Activated T-cell treated with anti-CD3 and anti-CD28 coated beads, Interleukin-2, amount 50 U/mL, for 72 hours (primary cell): ENCODE measurements at places on chromosomes 7 and 10.

DNA sequence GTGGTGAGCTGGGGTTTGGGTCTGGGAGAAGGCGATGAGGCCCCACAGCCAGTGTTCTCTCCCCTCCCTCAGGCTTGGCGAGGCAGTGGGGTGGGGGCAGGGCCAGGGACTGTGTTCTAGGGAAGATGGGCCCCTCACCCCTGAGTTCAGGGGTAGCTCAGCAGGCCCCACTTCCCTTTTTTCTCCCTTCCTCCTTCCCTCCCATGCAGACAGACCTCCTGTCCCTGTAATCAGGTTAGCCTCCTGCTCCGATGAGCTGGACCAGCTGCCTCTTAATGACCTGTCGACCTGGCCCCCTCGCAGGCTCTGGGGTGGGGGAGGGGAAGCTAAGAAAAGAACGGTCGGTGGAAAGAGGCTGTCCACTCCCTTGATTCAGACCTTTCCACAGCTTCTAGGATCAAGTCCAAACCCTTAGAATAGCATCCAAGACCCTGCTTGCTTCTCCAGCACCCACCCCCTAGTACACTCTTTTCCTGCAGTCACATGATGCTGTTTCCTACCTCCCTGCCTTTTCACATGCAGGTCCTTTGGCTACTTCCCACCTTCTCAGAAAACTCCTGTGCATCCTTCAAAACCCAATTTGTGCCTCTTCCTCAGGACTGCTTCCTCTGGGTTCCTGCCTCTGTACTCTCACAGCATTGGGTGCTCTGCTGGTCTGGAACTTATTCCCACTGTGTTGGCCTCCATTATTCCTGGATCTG is 64.1 kb downstream of the ZMIZ1 start:
- no peak overlapping the region for H3K4me3 ChIP-seq
- DNase-seq, result no peak
- H3K27ac ChIP-seq, result no peak overlapping the region
- no peaks in the 10 kb centered on the region for H3K27me3 ChIP-seq

DNA sequence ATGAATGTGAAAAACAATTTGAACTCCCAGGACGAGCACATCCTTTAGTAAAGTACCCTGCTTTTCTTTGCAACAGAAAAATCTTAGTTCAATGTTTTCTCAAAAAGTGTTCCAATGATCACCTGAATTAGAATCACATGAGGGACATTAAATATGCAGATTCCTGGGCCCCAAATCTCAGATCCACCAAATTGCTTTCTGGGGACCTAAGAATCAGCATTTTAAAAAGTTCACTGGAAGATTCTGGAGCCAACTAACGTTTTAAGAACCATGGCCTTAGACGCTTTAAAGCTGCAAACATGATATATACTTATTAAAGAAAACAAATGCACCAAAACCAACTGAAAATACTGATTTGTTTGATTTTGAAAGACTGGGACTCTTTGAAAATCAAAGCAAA is 143.4 kb upstream of the TMEM168 start:
- no peaks in the 10 kb centered on the region for H3K36me3 ChIP-seq
- no peak for DNase-seq
- H3K4me3 ChIP-seq, result no peak overlapping the region
- no peak overlapping the region for H3K27ac ChIP-seq
- H3K4me1 ChIP-seq, result peaks cover 39% of the 10 kb centered on the region

GRCh38 chr7:12089951-12090756 is 120.9 kb upstream of the TMEM106B start:
- H3K4me1 ChIP-seq, result no peaks in the 10 kb centered on the region
- no peak for DNase-seq
- no peak overlapping the region for H3K27ac ChIP-seq
- peaks cover 3% of the 10 kb centered on the region for H3K36me3 ChIP-seq
- H3K4me3 ChIP-seq, result no peak overlapping the region
- H3K27me3 ChIP-seq, result peaks cover 6% of the 10 kb centered on the region

GRCh38 chr7:104552102-104552501 is 223.7 kb downstream of the LHFPL3 start:
- H3K27ac ChIP-seq, result no peak overlapping the region
- no peak overlapping the region for H3K4me3 ChIP-seq
- peaks cover under 1% of the 10 kb centered on the region for H3K36me3 ChIP-seq
- H3K4me1 ChIP-seq, result no peaks in the 10 kb centered on the region

- H3K36me3 ChIP-seq, result no peaks in the 10 kb centered on the region
- DNase-seq, result no peak
- peaks cover 5% of the 10 kb centered on the region for H3K4me1 ChIP-seq
- no peaks in the 10 kb centered on the region for H3K27me3 ChIP-seq
Observed at GRCh38 chr7:37815671-37816371, 32.6 kb upstream of the NME8 start.

- no peak for DNase-seq
- H3K4me1 ChIP-seq, result peaks cover 40% of the 10 kb centered on the region
- H3K36me3 ChIP-seq, result peaks cover 6% of the 10 kb centered on the region
- H3K4me3 ChIP-seq, result peak overlapping the region; percentile 72
- H3K27me3 ChIP-seq, result peaks cover 65% of the 10 kb centered on the region
Observed at GRCh38 chr10:101776161-101776817, 375 bp upstream of the FGF8 start.

- no peaks in the 10 kb centered on the region for H3K4me1 ChIP-seq
- H3K27me3 ChIP-seq, result no peaks in the 10 kb centered on the region
- DNase-seq, result no peak
- H3K36me3 ChIP-seq, result no peaks in the 10 kb centered on the region
- H3K4me3 ChIP-seq, result no peak overlapping the region
Observed at GRCh38 chr10:116197946-116198675, 74.9 kb downstream of the GFRA1 start.

DNA sequence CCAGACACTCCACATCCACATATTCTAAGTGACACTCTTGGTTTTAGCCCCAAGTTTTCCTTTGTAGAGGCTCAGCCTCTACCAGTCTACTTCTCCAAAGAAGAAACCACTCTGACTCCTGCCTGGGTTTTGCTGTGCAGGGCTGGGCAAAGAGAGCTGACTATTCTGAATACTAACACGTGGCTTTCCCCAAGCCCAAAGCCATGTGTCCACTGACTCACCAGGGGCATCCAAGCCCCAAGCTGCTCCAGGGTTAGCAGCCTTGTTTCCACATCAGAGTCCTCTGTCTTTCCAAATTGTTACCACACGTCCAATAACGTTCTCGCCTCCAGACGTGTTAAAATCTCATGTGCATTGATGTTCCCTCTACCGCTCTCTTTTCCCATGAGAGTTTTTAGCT is 8.7 kb downstream of the GALNTL5 start:
- no peak overlapping the region for H3K27ac ChIP-seq
- no peak for DNase-seq
- no peaks in the 10 kb centered on the region for H3K36me3 ChIP-seq
- no peak overlapping the region for H3K4me3 ChIP-seq
- no peaks in the 10 kb centered on the region for H3K27me3 ChIP-seq

DNA sequence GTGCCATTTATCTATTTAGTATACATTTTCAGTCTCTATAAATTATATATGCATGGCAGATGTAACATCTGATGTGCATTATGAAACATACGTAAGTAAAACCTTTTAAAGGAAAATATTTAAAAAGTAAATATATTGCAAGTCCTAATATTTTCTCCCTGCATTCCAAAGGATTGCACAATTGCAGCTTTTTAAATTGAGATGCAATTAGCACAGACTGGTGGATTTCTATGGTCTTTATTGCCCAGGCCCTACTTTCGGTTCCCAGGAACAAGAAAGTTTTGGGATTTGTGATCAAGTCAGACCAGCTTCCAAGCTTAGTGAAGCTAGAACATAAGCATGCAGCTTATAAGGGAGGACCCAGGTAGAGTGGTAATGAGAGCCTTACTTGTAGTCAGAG is 337.8 kb downstream of the NRG3 start:
- no peak overlapping the region for H3K4me3 ChIP-seq
- no peaks in the 10 kb centered on the region for H3K27me3 ChIP-seq
- no peak for DNase-seq
- no peaks in the 10 kb centered on the region for H3K36me3 ChIP-seq
- H3K4me1 ChIP-seq, result no peaks in the 10 kb centered on the region

DNA sequence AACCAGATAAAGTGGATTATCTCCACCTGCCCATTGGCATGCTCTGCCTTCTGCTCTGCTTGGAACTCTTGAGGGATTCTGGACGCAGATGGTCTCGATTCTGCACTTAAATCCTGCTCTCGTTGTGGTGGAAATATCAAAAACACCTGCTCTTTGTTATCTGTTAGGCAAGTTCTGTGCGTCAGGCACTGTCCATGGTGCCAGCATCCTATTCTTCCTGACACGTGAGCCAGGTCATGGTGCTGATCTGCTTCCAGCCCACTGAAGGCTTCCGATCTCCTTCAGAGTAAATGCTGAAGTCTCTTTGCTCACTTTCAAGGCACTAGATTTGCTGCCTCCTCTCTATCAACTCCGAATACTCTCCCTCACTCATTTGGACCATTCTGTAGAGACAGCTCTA is 505.6 kb downstream of the HTR7 start:
- H3K4me1 ChIP-seq, result no peaks in the 10 kb centered on the region
- H3K27me3 ChIP-seq, result no peaks in the 10 kb centered on the region
- no peak for DNase-seq
- H3K27ac ChIP-seq, result no peak overlapping the region

DNA sequence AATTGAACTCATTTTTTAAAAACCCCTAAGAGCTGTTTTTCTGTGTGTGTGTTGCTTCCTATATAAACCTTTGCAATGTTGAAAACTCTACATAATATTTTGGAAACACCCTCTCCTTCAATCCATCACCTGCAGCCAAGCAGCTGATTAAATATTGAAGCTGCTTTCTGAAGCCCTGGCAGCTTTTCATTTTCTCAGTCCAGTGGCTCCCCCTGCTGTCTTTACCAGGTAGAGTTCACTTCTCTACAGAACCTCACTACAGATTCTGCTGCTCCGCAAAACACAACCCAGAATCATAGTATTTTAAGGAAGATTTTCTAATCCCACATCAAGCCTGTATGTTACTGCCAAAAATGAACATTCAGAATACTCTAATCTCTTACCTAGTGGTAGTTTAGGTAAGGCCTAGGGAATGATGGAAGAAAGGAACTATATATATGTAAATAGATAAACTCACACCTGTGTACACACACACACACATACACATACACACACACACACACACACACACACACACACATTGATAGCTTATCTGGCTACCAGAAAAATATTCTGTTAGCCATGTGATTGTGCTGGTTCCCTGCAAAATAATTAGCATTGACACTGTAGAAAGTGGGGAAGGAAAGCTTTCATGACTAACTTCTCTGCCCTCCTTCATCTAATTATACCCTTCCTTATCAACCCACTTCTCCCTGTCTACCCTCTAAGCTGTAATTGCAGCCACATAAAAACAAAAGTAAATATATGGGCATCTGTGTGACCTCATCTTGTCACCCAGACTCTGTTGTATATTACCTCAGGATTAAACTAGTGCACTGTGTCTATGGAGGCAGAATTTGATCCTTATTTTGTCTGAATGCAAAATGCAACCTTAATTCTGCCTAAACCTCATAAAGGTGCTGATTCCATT is 229.5 kb upstream of the FZD1 start:
- peak; percentile 35 for DNase-seq
- no peaks in the 10 kb centered on the region for H3K4me1 ChIP-seq
- no peak overlapping the region for H3K27ac ChIP-seq
- H3K4me3 ChIP-seq, result no peak overlapping the region
- no peaks in the 10 kb centered on the region for H3K27me3 ChIP-seq
- H3K36me3 ChIP-seq, result no peaks in the 10 kb centered on the region

- no peak overlapping the region for H3K4me3 ChIP-seq
- no peaks in the 10 kb centered on the region for H3K36me3 ChIP-seq
- peaks cover 56% of the 10 kb centered on the region for H3K27me3 ChIP-seq
- H3K4me1 ChIP-seq, result no peaks in the 10 kb centered on the region
- no peak overlapping the region for H3K27ac ChIP-seq
- no peak for DNase-seq
Observed at GRCh38 chr10:50250096-50250854, 1.0 kb downstream of the ASAH2 start.

DNA sequence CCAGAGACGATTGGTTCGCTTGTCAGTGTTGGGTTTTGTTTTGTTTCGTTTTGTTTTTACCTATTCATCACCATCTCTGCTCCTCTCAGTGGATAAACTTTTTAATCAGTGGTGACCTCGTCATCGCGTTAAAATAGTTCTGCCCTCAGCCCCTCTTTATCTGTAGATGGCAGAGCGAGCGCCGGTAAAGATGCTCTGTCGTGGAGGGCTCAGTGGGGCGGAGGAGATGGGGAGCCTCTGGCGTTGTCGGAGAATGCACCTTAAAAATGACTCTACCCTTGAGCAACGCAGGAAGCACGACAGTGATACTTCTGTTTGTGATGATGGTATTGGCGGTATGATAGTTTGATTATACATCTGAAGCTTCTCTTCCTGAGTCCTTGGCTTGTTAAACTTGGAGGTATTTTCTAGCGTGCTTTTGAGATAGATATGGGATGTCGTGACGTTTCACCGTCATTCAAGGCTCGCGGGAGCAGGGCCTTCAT is 554 bp downstream of the CSGALNACT2 start:
- H3K4me1 ChIP-seq, result peaks cover 71% of the 10 kb centered on the region
- peaks cover 23% of the 10 kb centered on the region for H3K36me3 ChIP-seq
- DNase-seq, result peak; percentile 71
- H3K4me3 ChIP-seq, result peak overlapping the region; percentile 92
- H3K27ac ChIP-seq, result peak overlapping the region; percentile 94

DNA sequence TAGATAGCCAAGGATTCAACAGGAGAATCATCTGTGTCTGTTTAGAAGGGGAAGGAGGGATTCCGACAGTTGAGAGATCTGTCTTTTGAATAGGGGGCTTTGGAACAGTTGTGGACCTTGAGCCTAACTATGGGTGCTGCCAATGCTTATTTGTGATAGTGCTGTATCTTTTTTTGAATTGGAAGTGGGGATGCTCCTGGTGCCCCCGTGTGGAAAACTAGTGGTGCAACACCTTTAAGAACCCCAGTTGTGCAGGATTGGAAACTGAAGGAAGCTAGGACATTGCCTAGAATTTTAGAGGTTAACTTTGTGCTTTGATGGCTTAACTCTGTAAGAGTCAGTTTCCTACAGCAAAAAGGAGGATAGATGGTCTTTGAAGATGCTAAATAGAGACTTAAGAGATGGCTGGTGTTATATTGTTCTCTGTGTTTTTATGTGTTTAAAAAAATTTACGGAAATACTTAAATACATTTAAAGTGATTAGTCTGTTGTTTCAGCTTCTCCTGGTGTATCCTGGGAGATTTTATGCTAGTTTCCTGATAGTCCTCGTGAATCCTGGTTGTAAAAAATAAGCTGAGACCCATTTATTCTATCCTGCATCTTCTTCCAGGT is 69.3 kb downstream of the AP3M1 start:
- no peak overlapping the region for H3K27ac ChIP-seq
- DNase-seq, result peak; percentile 31
- H3K4me1 ChIP-seq, result peaks cover 52% of the 10 kb centered on the region
- peaks cover 6% of the 10 kb centered on the region for H3K36me3 ChIP-seq
- H3K27me3 ChIP-seq, result no peaks in the 10 kb centered on the region

- no peaks in the 10 kb centered on the region for H3K27me3 ChIP-seq
- no peaks in the 10 kb centered on the region for H3K36me3 ChIP-seq
- peaks cover 52% of the 10 kb centered on the region for H3K4me1 ChIP-seq
- no peak for DNase-seq
- H3K4me3 ChIP-seq, result no peak overlapping the region
Observed at GRCh38 chr7:24894429-24895221, 85.4 kb downstream of the OSBPL3 start.
